GM12864 (cell line): ENCODE measurements at places on chromosomes 7 and 10.
A peak's percentile ranks its signal among the peaks of the same experiment; 100 is the strongest.

- no peak for DNase-seq
These were observed 236.3 kb downstream of the SDK1 start for GRCh38 chr7:3537210-3537875.

DNA sequence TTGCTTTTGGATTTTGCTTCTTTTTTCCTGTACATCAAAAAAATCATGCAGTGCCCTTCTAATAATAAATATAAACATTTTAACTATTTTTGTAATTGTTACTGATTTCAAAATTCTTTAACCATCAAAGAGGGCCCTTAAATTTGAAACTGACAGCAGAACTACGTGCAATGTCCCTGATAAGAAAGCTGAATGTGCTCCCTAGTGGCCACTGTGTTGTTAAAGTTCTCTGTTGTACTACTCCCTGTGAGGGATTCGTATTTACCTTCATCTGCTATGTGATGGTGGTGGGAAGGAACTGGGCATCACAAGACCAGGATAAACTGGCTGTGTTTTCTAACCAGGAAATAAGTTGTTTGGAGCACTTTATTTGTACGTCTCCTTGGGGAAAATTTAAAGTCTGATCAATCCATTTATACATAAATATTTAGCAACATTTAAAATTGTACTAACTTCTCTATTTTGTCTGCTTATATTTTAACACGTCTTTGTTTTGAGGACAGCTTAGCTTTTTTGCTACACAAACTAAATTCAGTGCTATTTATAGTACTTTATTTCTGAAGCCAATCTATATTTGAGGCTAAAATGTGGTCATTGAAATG is 322.4 kb downstream of the HGF start:
- no peak for DNase-seq

- no peak for DNase-seq
These were observed 148.1 kb downstream of the SLC16A9 start for GRCh38 chr10:59561477-59562121.

GRCh38 chr7:28695300-28696295 is 262.5 kb downstream of the TRIL start:
- no peak for DNase-seq

DNA sequence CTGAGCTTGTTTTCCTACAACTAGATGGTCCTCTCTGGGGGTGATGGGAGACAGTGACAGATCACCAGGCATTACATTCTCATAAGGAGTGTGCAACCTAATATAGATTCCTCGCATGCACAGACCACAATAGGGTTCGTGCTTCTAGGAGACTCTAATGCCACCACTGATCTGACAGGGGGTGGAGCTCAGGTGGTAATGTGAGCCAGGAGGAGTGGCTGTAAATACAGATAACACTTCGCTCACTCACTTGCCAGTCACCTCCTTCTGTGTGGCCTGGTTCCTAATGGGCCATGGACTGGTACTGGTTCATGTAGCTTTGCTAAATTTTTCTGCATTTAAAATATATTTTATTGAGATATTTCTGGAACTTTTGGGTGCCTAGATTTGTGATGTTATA is 202.3 kb upstream of the ZNF32 start:
- no peak for DNase-seq

GRCh38 chr10:124688386-124688785 is 55.8 kb downstream of the FAM53B start:
- no peak for DNase-seq

- DNase-seq = no peak
These were observed 14.6 kb downstream of the SVIL start for GRCh38 chr10:29620112-29620690.

DNA sequence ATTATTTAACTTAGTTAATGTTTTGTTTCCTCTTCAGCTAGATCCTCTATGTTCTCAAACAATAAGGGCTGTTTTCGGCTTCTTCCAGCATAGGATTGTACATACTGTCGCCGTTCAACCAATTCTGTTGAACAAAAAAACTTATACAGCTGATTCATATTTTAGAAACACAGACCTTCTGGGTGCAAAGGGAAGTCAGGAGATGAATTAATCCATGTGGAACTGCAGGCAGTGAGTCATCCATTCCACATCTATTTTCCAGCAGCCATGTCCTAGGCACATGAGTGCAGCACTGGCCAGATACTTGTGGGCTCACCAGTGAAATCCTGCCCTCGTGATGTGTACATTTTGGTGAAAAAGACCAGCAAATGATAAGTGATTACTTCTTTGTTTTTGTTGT is 163.2 kb downstream of the JAZF1 start:
- no peak for DNase-seq

- no peak for DNase-seq
These were observed 72.7 kb upstream of the TRIL start for GRCh38 chr7:29030781-29031275.

- DNase-seq = no peak
These were observed 25.9 kb downstream of the DNAH11 start for GRCh38 chr7:21568762-21569161.

DNA sequence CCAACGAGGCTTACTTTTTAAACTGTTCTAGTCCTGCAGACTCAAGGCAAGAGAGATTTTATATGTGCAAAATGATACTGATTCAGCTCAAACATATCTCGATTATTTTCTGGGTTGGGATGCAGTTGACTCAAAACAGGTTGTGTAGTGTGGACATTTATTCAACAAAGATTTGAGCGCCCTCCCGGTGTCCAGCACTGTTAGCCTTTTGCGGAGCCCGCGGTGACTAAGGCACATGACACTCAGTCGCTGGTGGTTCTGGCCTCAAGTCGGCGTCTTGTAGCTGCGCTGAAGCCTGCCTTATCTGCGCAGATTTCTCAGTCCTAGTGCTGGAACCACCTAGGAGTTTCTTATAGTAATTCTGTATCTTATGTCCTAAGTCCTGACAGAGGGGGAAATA is 938 bp upstream of the CADPS2 start:
- no peak for DNase-seq

GRCh38 chr7:92714767-92715166 is 121.6 kb downstream of the CDK6 start:
- DNase-seq = no peak

DNA sequence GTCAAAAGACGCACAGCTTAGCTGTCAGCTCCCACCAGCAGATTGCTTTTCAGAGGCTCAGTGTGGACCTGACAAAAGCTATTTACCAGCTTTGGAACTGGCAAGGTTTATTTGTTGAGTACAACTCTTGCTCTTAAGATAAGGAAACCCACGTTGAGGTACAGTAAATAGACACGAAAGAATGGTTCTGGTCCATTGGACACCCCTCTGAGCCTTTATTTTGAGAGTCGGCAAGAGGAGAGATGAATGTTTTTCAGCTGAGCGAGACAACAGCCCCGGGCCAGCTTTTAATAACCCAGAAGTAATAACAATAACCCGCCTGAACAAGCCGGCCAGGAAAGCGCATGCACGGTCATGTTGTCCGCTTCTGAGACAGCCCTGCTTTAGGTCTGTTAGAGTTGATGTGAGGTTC is 49.0 kb downstream of the WNT2 start:
- no peak for DNase-seq

GRCh38 chr7:45100761-45101480 is 10.6 kb downstream of the TBRG4 start:
- no peak for DNase-seq

GRCh38 chr7:151727579-151728285 is 149.2 kb downstream of the PRKAG2 start:
- peak; percentile 44 for DNase-seq

DNA sequence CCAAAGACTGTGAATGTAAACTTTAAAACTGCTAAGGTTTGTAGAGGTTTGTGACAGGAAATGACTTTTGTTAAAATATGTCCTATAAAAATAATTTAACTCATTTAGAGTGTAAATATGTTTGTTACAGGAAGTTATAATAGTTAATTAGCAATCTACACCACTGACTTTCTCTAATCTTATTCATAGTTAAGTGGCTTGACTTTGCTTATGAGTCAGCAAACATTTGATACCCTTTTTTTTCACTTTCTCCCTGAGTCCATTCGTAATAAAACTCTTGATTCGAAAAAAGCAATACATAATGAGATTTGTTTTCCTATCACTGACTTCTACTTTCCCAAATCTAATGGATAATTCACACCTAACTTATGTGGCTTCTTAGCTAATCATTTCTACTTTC is 317.7 kb upstream of the SEMA3C start:
- DNase-seq = no peak

DNA sequence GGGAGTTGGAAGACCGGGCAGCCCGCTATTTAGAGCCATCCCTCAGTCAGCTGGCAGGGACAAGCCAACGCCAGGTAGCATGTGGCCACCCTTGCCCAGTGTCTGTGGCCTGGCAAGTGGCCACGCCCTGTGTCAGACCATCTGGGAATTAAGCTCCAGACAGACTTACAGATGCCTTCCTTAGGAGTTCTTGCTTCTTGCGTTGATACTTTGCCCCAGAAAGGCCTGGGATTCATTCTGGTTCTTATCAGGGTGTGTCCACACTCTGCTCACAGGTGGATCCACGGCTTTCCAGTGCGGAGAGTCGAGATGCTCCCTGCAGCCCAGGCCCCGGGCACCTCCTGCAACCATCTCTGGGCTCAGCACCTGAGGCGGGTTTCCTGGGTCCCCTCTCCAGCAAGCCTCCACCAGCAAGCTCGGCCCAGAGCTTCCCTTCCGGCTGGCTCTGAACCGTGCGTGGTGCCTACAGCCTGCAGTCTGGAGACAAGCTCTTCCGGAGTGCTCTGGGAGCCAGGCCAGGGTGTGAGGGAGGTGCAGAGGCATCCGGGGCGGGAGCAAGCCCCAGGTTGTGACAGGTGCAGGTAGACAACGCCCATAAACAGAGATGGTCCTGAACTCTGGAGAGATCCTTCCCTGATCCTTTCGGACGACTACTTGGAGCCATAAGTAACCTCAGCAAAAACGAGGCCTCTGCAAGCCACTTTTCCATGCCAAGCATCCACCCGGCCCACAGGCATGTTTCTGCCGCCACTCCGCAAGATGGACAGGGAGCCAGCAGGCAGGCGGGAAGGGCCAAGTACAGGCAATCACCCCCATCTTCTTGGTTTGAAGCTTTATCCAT is 32.3 kb upstream of the PPIF start:
- no peak for DNase-seq

- no peak for DNase-seq
These were observed 5.7 kb downstream of the ARL5B start for GRCh38 chr10:18664841-18665478.

DNA sequence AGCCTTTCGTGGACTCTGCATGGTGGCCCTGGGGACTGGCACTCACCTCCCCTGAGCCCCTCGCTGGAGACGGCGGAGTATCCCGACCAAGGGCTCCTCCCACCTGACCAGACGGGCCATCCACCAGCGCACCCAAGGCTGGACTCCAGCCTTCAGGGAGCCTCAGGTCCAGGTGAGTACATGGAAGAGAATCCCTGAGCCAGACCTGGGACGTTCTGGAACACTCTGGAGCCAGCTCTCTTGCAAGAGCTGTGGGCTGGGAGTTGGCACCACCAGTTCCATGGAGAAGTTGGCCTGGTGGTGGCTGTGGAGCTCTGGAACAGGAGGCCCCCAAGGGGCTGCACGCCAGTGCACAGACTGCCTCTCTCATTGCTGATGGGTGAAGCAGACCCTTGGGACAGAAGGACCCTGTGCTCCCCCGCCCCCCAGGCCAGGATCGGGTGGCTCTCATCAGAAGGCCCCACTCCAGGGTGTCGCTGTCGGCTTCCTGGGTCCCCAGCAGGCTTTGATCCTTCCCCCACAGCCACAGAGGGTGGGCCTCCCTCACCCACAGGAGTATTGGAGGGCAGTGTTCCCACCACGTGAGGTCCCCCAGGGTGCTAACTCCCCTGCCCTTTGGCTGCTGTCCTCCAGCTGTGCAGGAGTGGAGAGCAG is 189.9 kb downstream of the EBF3 start:
- DNase-seq = no peak

- no peak for DNase-seq
These were observed 10.8 kb upstream of the HSPA12A start for GRCh38 chr10:116752969-116753665.

DNA sequence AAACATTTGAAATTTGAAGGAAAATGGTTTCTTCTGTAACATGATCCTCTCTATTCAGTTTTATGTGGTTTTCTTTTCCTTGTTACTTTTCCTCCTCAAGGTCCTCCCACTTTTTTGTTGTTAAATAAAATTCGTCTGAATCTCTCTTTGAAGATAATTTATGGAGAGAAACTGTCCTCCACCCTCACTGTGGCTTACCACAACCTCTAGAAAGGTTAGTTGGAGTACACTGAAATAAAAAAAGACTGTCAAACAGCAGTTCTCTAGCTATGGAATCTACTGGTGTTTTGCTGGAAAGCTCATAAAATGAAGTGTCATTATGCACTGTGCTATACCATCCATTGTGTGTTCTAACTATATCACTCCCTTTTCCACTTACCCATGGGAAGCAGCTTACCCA is 189.4 kb downstream of the HDAC9 start:
- no peak for DNase-seq

DNA sequence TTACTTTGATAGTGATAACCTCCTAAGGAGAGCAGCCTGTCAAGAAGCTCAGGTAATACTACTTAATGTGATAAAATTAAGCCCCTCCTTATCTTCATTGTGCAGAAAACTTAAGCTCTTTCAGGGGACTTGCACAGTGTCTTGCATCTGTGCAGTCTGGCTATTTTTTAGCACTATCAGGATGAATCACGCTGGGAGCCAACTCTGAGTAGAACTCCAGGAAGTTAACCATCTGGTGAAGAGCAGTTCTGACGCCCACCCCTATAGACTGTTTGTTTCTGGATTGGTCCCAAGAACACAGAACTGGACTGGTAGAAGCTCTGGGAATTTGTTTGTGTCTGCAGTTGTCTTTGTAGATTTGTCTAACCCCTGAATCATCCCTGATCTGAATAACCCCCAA is 41.9 kb downstream of the AGK start:
- DNase-seq = no peak

DNA sequence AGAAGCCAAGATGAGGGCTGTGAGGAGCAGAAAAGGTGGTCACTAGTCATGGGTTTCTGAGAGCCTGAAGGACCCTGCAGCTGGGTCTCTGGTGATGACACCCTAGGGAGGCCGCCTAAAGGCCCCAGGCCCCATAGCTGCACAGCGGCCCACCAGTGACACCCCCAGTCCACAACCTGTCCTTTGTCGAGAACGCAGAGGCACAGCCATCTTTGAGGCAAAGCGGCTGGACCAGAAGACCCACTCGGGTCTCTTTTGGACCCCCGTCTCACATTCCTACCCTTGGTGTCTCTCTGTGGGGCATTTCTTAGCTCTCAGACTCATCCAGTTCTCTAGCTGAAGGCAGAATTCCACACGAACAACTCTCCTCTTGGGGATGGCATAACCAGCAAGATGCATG is 18.8 kb downstream of the JCAD start:
- DNase-seq = no peak

DNA sequence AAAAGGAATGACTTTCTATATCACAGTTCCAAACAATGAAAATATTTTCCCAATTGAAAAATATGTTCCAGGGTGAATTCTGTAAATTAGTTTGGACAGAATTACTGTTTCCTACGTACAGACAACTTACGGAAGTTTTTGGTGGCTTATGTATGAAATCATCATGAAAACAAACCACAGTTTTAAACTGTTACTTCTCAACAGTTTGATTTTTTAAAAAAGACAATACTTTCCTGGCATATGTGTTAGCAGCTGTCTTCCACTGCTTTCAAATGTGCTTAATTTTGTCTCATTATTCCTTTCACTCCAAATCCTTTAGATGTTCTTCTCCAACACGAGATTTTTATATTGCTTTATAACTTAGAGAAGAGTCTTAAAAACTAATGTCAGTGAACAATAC is 56.2 kb downstream of the SEMA3A start:
- DNase-seq = no peak

GRCh38 chr10:52481986-52482555 is 168.0 kb downstream of the DKK1 start:
- no peak for DNase-seq
